ENCODE measurements at places on chromosomes 3 and 15. TPM values are rescaled to one million over a fixed set of nuclear protein-coding genes. Genes with fewer than 3 reads are reported as not detected.

The GOLGA8S gene
- 0.05 TPM for total RNA-seq

DNA sequence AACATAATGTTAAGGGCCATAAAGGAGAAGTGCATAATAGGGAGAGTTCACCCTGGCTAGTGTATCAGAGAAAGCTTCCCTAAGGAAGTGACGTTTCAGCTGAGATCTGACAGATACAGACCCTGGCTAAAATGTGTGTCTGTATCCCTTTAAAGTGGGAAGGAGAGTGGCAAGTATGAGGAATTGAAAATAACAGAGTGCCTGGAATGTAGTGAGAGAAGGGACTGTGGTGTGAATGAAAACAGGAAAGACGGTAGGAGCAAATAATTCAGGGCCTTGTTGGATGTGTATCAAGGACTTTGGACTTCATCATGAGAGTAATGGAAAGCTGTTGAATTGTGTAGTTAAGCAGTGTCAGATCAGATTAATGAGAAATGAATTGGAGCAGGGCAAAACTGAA is 30.5 kb downstream of the NEO1 start:
- H3K27me3 ChIP-seq, result no peaks in the 10 kb centered on the region
- no peak overlapping the region for H3K27ac ChIP-seq
- H3K36me3 ChIP-seq, result no peaks in the 10 kb centered on the region
- DNase-seq, result no peak
- H3K4me1 ChIP-seq, result peaks cover 13% of the 10 kb centered on the region
- no peak overlapping the region for H3K4me3 ChIP-seq

DNA sequence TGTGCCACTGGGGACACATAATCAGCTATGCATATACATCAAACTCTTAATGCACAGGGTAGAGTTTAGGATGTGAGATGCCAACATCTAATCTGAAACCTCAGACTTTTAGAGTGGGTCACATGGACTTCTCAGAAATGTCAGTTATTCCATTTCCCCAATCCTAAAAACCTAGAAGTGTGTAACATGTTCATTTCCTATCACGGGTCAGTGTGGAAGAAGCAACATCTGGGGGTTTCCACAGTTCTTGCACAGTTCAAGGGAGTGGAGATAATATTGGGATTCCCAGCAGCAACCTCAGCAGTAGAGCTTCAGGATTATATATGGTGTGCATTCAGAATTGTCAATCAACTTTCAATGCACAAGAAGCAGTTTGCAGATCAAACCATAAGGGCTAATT is 44.4 kb upstream of the SPRED1 start:
- H3K27me3 ChIP-seq, result no peaks in the 10 kb centered on the region
- no peaks in the 10 kb centered on the region for H3K4me1 ChIP-seq
- no peak overlapping the region for H3K4me3 ChIP-seq
- no peak for DNase-seq

GRCh38 chr3:196772102-196772501 is 32.4 kb downstream of the PAK2 start:
- no peaks in the 10 kb centered on the region for H3K27me3 ChIP-seq
- H3K4me3 ChIP-seq, result no peak overlapping the region
- no peaks in the 10 kb centered on the region for H3K4me1 ChIP-seq
- no peaks in the 10 kb centered on the region for H3K36me3 ChIP-seq
- H3K27ac ChIP-seq, result no peak overlapping the region

DNA sequence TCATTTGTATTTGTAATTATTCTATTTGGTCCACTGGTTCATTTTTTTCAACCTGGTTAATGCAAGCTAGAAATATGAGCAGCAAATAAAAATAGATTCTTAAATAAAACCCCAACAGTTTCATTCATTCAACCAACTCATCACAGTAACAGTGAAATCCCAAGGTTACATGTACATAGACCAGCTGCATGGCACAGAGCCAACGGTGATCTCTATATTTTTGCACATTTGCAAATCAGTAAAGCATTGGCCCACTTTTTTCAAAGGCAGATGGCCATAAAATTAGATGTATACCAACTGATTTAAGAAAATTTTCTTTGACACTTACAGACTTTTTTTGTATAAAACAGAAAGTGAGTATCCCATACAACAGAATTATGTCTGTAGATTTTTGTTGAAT is 49.3 kb downstream of the STRIT1 start:
- no peaks in the 10 kb centered on the region for H3K27me3 ChIP-seq
- no peak for DNase-seq
- no peaks in the 10 kb centered on the region for H3K36me3 ChIP-seq
- no peak overlapping the region for H3K27ac ChIP-seq
- peaks cover 14% of the 10 kb centered on the region for H3K4me1 ChIP-seq

DNA sequence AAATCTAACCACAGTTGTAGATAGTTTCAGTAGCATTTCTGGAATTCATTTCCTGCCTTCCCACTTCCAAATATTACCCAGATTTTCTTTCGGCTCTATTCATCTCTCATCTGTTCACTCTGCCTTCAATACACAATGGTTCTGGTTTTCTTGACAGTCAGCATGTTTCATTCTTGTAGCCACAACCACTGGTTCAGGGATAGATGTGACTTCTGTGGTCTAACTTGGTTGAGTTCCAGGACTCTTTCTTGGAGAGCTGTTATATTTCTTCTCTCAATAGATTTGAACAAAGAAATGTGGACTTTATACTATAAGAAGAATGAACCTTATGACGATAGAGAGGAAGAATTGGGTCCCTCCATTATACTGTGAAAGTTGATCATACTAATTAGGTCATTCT is 228.8 kb downstream of the NSUN3 start:
- DNase-seq, result no peak
- no peak overlapping the region for H3K27ac ChIP-seq
- no peaks in the 10 kb centered on the region for H3K27me3 ChIP-seq
- H3K4me1 ChIP-seq, result peaks cover 6% of the 10 kb centered on the region
